CD8-positive, alpha-beta memory T cell (primary cell): ENCODE measurements at places on chromosomes 13 and 19. TPM values are rescaled to one million over a fixed set of nuclear protein-coding genes. Genes with fewer than 3 reads are reported as not detected.

GRCh38 chr13:20869540-20869939, 33.0 kb downstream of the XPO4 start:
- DNase-seq, result no peak

- no peak for DNase-seq
Observed at GRCh38 chr19:3950871-3951861, 18.3 kb downstream of the NMRK2 start.

- no peak for DNase-seq
Observed at GRCh38 chr13:94859811-94860210, 147.5 kb upstream of the SOX21 start.

GRCh38 chr13:80473695-80474094, 132.8 kb upstream of the SPRY2 start:
- no peak for DNase-seq

GRCh38 chr13:72457151-72457550, 270.3 kb downstream of the MZT1 start:
- no peak for DNase-seq

- no peak for DNase-seq
Observed at GRCh38 chr19:1957562-1958248, 16.7 kb downstream of the CSNK1G2 start.

DNA sequence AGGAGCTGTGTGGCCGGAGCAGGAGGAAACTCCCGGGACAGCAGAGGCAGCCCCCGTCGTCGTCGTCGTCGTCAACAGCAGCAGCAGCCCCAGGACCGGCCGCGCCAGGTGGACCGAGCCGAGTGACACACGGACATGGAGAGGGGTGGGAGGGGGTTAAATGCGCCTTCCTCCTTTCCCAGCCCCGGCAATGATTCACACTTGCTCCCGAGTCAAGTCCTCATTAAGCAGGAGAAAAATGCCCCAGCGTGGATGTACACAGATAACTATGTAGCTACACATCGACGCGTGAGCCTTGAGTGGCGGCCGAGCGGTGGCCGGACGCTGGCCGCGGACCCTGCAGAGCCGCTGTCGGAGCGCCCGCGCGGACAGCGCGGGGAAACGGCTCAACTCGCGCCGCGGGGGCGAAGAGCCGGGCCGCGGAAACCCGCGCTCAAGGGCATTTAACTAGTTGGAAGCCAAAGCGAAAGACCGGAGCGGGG, 645 bp downstream of the UBL3 start:
- DNase-seq, result peak; percentile 23

DNA sequence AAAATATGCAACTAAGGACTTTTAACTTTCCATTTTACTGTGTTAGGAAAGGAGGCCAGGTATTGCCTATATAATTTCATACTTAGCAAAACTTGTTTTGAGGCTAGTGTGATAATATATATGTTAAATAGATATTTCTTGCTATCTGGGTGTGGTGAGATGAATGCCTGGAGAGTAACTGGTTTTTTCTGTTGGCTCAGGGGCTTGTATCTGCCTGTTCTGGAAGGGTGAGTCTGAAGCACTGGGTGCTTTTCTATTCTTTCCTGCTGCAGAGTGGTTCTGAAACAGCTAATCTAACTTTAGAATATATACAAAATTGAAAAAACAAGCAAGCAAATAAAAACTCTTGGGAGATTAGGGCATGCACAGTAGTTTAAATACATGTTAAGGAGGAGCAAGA, 64.6 kb upstream of the MYCBP2 start:
- no peak for DNase-seq

- DNase-seq, result no peak
Observed at GRCh38 chr19:7294558-7295212, 471 bp upstream of the INSR start.

DNA sequence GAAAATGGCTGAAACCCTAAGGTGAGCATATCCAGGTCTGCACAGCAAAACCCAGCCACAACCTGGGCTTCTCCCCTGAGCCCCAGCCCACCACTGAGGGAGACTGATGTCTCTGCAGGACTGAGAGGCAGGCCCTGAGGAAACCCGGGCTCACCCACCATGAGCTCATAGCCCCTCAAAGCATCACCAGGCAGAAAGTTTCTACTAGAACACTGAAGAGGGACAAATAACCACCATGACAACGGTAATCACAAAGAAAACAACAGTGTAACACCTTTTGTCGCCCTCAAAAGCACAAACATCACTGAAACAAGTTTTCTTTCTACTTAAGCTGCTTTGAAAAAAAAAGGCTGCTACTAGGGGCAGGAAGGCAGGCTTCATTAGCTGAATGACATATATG, 29.8 kb downstream of the TSHZ3 start:
- DNase-seq, result no peak

GRCh38 chr19:10817291-10818038, 18.5 kb downstream of the TMED1 start:
- no peak for DNase-seq

DNA sequence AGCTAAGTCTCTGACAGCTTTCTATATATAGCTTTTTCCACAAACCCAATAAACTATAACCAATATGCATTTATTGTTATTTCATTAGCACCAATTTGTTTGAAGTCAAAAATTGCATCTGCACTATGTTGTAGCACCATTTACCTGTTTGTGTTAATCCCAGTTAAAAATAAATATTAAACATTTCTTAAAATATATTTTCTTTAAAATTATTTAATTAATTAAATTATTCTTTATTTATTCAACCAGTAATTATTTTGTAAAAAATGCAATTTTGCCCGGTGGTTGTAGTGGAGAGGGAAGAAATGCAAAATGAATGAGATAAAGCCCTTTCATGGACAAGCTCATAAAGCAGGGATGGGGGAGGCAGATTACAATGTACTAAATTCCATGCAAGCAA, 1257.9 kb downstream of the PCDH17 start:
- DNase-seq, result no peak

- no peak for DNase-seq
Observed at GRCh38 chr13:73481886-73482445, 423.2 kb downstream of the KLF5 start.

DNA sequence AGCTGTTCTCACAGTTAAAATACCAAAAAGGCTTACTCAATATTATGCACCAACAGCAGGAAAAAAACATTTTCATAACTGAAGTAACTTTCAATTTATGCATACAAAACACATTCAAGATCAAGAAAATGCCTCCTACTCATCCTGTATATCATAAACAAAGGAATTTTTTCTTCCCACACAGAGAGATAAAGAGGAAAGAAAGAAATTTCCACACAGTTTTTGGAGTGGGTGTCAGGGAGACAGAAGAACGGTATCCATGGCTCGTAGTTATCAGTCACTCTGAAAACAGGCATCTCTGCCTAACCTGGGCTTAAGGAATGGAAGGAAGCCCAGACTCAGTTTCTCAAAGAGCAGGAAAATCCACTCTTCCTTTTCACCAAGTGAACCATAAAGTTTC, 92.4 kb upstream of the SIAH3 start:
- no peak for DNase-seq

DNA sequence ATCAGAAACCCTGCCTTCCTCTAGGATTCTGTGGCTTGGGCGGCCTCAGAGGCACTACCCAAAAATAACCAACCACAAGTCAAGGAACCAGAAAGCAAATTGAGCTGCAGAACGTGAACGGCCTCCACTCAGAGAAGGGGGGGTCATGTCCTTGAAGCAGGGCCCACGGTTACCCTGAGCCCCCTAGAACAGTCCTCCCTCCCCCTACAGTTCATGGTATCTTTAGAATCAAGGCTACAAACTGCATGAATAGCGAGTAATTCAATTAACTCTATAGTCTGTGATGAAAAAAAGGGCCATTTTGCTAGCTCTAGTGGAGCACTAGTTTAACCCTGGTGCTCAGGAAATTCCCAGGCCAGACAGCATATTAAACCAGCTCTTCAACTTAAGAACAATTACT, 79.0 kb upstream of the ZNF507 start:
- no peak for DNase-seq

DNA sequence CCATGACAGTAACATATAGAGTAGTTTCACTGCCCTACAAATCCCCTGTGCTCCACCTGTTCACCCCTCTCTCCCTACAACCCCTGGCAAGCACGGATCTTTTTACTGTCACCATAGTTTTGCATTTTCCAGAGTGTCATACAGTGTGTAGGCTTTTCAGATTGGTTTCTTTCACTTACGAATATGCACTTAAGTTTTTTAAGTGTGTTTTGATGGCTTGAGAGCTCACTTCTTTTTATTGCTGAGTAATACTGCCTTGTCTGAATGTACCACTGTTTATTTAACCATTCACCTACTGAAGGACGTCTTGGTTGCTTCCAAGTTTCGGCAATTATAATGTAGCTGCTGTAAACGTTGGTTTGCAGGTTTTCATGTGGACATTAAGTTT, 175.1 kb downstream of the ITGBL1 start:
- DNase-seq, result no peak

GRCh38 chr13:40171566-40171965, 494.9 kb downstream of the FOXO1 start:
- no peak for DNase-seq

- no peak for DNase-seq
Observed at GRCh38 chr19:40981591-40981990, 9.5 kb upstream of the CYP2B6 start.

GRCh38 chr13:113152984-113153809, 5.3 kb upstream of the PROZ start:
- no peak for DNase-seq

GRCh38 chr19:39223703-39224279, 19.7 kb upstream of the SYCN start:
- DNase-seq, result no peak

DNA sequence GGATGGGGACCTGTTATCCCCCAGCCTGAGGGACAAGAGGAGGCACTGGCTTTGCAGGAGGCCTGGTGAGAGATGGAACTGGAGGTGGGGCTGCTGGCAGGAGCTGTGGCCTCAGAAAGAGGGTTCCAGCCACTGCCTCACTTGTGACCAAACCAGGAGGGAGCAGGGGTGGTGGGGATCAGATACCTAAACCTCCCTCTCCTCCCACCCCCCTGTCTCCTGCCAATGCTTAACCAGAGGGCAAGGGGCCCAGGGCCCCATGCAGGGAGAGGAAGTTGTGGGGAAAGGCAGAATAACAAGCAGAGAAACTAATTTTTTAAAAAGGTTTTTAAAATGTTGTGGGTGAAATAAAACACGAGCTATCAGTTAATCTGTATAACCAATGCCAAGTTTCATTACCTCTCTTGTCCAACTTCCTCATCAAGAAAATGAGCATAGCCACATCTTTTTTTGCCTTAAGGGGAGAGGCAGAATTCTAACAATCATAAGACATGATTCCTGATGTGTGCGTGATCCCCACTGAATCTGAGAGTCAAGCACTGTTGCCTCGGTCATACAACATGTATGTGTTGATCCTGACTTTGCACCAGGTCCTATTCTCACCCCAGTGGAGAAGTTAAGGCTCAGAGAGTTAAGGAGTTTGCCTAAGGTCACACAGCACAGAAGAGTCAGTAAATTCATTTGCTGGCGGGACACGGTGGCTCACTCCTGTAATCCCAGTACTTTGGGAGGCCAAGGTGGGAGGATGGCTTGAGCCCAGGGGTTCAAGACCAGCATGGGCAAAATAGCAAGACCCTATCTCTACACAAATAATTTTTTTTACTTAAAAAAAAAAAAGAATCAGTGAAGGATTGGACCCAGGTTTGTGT, 12.9 kb downstream of the FXYD5 start:
- DNase-seq, result no peak

- DNase-seq, result no peak
Observed at GRCh38 chr13:76380446-76381065, 505.6 kb downstream of the KCTD12 start.

- no peak for DNase-seq
Observed at GRCh38 chr19:43812688-43813087, 10.4 kb upstream of the LYPD5 start.

The COX6B2 gene
- total RNA-seq, result not detected

The ZNF493 gene
- total RNA-seq, result 15.1 TPM

The ZNF837 gene
- total RNA-seq, result 1.8 TPM

The RNF113B gene
- total RNA-seq, result not detected

The ZNF30 gene
- 6.4 TPM for total RNA-seq
